Stimulated activated CD8-positive, alpha-beta memory T cell treated with anti-CD3 and anti-CD28 coated beads, Interleukin-7, amount 100 ng/mL, for 24 hours (primary cell): ENCODE measurements at places on chromosomes 2 and 18.

DNA sequence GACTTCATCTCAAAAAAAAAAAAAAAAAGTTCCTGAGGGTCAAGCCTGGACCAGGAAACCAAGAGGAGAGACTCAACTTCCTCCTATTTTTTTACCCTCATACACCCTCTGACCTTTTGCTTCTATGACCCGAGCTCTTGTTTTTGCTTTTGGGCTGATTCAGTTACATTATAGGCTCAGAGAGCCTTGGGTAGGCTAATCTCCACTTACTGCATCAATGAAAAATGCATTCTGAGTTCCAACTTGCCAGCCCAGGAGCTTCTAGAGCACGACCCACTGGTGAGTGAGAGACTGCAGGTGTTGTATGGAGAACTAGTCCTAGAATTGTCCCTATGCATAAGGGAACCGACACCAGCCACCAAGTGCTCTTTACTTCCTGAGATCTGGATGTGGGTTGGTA, 91.1 kb downstream of the CABLES1 start:
- DNase-seq: no peak

- DNase-seq: peak; percentile 27
These were observed 30.4 kb downstream of the TOGARAM2 start for GRCh38 chr2:29011418-29012060.

DNA sequence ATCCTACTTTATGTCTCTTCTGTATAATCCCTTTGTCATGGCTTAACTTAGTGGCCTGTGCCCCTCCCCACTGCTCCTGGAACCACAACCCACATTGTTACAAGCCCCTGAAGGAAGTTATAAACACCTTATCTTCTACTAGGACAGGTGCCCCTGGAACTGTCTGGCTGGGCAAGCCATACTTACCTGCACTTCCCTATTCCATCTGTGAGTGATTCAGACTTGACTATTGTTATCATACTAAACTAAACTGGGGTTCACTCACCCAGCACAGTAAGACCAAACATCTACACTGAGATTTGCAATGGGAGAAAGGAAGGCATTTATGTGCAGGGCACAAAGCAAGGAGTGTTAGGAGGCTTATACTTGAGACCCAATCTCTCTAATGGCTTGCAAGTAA, 3.7 kb upstream of the UGT1A6 start:
- DNase-seq: no peak

GRCh38 chr2:239606741-239607516, 206.1 kb upstream of the HDAC4 start:
- DNase-seq: no peak
